ENCODE measurements at places on chromosomes 11 and 22.

GRCh38 chr11:105315287-105315686, 175.7 kb upstream of the CARD18 start:
- DNase-seq, result no peak

DNA sequence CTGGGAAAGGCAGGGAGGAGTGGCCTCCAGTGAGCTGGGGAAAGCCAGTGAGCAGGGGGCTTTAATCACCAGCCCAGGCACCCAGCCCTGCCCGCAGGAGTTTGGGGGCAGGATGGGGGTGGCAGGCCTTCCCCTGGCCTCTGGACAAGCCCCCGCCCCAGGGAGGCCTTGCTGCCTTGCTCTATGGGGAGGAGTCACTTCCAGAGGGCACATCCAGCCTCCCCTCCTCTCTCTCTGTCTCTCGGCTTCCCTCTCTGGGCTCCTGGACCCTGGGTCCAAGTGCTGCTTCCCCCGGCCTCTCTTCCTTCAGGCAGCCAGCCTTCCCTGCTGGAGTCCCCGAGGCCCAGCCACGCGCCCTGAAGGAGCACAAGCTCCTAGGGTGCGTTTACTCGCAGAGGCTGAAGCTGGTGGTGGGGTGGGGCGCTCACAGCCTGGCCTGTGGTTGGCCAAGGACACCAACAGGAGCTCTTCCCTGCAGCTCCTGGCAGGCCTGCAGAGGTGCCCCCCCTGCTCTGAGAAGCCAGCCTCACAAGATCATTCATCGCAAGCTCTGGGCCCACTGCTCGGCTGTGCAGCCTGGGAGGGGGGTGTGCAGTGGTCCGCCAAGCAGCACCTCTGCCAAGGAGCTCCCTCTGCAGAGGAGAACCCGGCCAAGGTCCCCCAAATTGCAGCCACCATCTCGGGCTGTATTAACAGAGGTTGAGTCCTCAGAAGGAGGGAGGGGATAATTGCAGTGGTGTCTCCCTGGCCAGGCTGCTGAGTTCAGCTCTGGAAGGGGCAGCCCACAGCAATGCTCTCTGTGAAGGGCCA, 25.4 kb downstream of the OSBPL5 start:
- no peak for DNase-seq

DNA sequence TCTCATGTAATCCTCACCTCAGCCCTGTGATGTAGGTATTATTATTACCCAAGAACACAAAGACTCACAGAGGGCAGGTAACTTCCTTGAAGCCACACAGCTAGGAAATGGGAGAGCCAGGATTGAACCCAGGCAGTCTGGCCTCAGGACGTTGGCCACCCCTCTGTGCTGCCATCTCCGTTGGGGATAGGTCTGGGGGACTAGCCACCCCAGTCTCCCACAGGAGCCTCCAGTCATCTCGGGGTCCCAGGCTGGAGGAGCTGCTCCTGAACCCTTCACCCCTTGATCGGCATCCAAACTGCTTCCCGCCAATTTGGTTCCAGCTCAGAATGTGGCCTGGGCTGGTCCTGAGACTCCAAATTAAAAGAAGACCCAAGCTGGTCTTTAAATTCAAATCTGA, 10.4 kb upstream of the TCF20 start:
- DNase-seq, result no peak

DNA sequence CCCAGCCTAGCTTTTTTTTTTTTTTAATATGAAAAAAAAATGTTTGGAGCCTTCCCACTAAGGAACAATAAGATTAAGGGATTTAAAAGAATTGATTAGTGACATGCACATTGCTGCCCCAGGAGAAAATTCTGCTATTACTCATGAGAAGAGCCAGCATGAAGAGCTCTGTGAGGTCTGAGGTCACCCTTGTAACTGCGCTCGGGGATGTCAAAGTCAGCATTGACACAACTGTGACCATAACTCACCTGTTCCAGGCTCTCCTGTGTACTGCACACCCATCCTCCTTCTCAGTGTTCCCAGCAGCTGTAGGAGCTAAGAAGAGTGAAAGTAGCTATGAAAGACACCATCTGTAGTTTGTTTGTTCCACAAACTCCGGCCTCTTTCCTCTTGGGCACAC, 109.8 kb upstream of the FGF3 start:
- DNase-seq, result no peak

GRCh38 chr11:7473717-7474116, 11.6 kb upstream of the OLFML1 start:
- no peak for DNase-seq

DNA sequence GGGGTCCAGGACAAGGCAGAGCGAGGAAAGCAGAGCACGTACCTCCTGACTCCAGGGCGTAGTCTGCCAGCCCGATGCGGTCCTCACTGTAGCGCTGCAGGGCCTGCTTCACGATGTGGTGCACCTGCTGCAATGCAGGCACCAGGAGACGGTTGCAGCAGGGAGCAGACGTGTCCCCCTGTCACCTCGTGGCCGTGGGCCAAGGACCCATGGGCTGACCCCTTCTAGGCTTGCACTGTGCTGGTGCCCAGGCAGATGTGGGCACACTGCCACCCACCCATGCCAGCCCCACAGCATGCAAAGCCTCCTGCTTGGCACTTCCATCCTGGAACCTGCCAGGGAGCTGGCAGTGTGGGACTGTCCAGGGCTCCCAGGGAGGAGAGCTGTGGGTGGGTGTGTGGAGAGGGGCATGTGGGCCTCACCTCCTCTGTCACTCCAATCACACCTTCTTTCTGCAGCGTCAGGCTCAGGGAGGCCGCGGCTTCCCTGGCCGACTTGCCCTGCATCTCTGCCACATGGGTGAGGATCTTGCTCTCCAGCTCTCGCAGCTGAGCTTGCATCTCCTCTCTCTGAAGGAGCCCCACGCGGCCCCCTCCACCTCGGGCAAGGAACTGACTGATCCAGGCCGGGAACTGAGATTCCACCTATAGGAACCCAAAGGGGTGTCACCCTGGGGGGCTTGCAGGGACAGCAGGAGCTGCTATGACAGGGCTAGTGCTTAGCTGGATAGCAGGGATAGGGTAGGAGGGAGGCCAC, 16.3 kb downstream of the SUN2 start:
- no peak for DNase-seq

DNA sequence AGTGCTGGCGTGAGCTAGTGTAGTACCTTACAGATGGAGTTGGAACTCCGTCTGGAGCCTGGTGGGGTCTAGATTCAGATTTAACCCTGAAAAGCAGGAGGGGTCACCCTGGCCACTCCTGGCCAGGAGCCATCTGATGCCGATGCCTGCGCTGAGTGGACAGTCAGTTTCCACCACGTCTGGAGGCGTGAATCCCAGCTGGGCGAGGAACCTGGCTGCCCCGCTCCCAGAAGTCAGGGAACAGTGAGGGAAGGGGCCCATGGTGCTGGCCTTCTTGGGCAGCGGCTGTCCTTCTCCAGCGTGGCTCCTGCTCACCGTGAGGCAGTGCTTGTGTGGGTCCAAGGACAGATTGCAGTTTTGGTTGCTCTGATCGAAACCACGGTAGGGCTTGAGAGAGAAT, 76.3 kb downstream of the PARVB start:
- no peak for DNase-seq

- no peak for DNase-seq
Measured at GRCh38 chr22:47379037-47379436, 616.6 kb downstream of the TBC1D22A start.

- DNase-seq, result no peak
Measured at GRCh38 chr22:26017932-26018331, 151.3 kb upstream of the SEZ6L start.

- no peak for DNase-seq
Measured at GRCh38 chr11:124646148-124646547, 23.5 kb downstream of the TBRG1 start.

DNA sequence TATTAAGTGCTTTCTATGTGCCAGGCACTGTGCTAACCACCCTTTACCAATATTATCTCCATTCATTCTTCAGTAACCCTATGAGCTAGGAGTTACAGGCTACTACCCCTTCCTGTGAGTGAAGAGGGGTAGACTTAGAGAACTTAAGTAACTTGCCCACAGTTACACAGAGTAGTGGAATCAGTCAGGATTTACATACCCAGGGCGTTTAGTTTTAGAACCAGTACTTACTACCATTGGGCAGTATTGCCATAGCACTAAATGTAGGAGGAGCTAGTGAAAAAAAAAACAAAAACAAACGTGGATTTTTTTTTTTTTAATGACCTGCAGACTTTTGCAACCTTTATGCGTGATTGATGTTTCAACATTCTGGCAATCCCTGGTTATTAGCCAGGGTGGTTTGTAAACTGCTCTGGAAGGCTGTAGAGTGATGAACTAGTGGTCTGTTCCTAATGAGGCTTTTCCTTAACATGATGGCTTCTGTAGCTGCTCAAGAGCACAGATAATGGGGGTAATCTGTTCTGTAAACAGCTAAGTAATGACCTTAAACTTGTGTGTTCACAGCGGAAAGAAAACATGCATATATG, 11.4 kb downstream of the TBCEL start:
- no peak for DNase-seq

DNA sequence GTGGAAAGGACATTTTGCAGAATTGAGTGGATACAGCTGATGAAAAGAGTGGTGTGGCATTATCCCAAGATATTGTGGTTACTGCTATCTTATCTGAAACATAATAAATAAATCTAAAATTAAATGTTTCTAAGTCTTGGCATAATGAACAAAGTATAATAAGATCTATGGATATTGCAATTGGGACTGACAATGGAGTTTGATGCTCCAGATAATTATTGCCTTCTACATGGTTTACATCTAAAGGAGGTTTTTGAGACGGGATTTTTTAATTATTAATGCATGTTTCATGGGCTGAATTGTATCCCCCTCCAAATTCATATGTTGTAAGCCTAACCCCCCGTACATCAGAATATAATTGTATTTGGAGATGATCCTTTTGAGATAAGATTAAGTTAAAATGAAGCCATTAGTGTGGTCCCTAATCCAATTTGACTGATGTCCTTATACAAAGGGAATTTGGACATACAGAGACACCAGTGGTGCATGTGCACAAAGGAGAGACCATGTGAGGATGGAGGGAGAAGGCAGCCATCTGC, 198.5 kb downstream of the MSANTD4 start:
- DNase-seq, result no peak

GRCh38 chr11:130404727-130405126, 23.7 kb downstream of the ADAMTS8 start:
- DNase-seq, result no peak

GRCh38 chr11:23586173-23586572, 725.9 kb upstream of the CCDC179 start:
- DNase-seq, result no peak

Measured in stimulated activated CD4-positive, alpha-beta T cell treated with anti-CD3 and anti-CD28 coated beads, TNF-alpha, amount 100 ng/mL, for 4 hours (primary cell).